ENCODE measurements at places on chromosomes 1 and 21.
A peak's percentile ranks its signal among the peaks of the same experiment; 100 is the strongest.

- no peak for DNase-seq
Observed at GRCh38 chr1:205972491-205973168, 29.4 kb upstream of the SLC26A9 start.

DNA sequence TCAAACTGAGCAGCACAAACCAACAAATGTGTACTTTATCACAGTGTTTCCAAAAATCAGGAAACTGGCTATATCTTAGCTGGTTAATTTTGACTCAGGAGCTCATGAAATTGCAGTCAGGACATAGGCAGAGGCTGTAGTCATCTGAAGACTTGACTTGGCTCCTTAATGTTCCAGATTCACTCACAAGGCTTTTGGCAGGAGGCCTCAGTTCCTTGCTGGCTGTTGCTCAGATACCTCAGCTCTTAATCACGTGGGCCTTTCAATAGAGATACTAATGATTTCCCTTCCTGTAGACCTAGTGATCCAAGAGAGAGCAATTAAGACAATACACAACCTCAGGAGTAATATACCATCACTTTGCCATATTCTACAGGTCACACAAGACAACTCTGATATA lies 537.7 kb downstream of the BRINP3 start:
- peak; percentile 3 for DNase-seq

DNA sequence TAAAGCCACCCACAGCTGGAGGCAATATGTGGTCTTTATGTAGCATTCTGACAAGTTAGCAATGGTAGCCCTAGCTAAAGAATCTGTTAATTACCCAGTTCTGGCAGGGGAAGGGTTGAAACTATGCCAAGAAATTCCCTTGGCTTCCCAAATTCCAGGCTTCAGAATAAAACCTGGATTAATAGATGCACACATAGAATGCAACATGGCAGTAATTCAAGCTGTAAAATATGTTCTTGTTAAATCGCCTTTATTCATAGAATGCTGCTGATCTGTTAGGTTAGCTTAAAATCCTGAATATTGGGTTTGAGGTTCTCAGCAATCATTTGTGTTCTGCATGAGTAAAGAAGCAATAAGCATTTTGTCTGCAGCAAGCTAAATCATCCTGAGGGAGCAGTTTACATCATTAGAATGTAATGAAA lies 80.1 kb downstream of the ZNF326 start:
- peak; percentile 26 for DNase-seq

GRCh38 chr1:116075575-116075974 lies 35.6 kb upstream of the MAB21L3 start:
- no peak for DNase-seq

DNA sequence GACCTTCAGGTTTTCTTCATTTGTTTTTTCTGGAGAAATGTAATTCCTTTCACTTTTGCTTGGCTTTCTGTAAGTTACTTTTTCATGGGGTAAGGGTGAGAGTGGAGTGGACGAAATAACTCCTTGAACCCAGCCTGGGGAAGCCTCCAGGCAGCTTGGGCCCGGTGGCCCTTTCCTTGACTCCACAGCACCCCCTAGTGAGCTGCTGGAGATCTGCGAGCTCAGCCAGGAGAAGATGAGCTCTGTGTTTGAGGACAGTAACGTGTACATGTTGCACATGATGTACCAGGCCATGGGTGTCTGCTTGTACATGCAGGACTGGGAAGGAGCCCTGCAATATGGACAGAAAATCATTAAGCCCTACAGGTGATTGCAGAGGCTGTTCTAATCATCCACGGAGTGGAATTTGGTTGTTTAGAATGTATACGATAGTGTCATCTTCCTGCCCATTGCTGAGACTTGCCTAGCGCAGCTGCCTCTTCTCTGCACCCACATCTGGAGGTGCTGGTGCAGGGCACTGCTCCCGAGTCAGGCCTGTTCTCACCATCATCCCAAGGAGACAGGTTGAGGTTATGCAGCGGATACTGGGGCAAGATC lies 51.0 kb downstream of the SMYD2 start:
- DNase-seq = peak; percentile 5

DNA sequence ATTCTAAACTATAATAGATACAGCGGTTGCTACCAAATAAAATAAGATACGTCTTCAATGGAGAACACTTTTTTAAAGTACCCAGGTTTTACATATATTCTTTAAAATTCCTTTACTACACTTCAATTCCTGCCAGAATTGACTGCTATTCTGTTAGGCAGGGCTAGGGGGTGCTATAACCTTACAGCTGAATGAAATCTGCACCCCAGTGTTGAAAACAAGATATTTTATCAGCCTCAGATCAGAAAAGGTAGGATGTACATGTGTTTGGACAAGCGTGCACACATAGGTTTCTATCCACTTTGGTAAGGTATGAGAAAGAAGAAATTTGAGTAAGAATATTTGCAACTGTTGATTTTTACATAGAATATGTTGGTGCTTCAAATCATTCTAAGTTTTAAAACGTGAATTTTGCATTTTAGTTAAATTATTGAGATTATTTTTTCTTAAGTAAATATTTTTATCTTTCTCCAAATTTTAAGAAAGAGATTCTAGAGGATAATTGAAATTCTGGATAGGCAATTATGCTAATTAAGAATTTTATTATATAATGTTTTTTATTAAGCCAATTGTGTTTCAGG lies 490.8 kb upstream of the ADGRL4 start:
- DNase-seq = peak; percentile 36

DNA sequence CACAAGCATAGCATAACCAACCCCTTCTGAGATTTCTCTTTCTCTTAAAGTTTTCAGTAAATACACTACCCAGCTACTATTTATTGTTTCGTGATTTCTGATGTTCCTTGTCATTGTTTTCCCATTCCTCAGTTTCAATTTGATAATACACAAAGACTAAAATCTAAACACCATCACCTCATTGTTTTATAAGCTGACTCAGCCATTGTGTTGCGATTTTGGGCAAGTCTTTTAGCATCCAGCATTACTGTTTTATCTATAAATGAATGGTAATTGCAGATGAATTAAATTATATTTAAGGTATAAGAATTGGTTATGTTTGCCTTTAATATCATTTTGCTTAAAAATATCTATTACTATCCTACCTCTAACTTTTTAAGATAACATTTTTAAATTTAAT lies 1308.5 kb downstream of the PLA2G4A start:
- no peak for DNase-seq

GRCh38 chr1:91894036-91894761 lies 8.2 kb upstream of the TGFBR3 start:
- DNase-seq = no peak

GRCh38 chr21:41929248-41929647 lies 24.6 kb downstream of the C2CD2 start:
- no peak for DNase-seq

DNA sequence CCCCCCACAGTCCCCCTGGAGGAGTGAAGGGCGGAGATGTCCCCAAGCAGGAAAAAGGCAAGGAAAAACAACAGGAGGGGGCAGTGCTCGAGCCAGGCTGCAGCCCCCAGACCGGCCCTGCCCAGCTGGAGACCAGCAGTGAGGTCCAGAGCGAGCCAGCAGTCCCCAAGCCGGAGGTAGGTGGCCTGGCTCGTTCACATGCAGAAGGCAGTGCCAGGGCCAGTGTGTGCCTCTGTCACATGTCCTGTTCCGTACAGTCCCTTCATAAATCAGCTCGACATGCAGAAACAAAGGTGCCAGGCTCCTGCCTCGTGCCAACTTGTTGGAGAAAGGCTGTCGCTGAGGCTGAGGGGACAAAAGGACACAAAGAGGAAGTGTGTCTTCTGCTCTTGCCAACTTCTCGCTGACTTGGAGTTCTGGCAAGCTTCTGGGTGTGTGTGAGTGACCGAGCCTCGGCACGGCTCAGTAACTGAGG lies 24.1 kb upstream of the MPZL1 start:
- peak; percentile 19 for DNase-seq

DNA sequence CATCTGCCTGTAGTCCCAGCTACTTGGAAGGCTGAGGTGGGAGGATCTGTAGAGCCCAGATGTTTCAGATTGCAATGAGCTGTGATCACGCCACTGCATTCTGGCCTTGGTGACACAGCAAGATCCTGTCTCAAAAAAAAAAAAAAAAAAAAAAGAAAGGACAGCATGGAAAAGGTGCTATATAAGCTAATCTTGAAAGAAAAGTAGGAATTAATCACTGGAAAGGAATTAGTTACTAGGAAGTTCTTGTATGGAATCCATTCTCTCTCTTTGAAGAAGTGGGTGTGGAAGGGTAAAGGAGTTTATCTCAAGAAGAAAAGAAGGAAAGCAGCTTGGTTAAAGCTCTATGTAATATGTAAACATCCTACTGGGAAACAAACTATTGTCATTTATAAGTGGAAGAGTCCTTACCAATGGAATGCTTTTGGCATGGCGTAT lies 339.2 kb downstream of the DPYD start:
- no peak for DNase-seq

DNA sequence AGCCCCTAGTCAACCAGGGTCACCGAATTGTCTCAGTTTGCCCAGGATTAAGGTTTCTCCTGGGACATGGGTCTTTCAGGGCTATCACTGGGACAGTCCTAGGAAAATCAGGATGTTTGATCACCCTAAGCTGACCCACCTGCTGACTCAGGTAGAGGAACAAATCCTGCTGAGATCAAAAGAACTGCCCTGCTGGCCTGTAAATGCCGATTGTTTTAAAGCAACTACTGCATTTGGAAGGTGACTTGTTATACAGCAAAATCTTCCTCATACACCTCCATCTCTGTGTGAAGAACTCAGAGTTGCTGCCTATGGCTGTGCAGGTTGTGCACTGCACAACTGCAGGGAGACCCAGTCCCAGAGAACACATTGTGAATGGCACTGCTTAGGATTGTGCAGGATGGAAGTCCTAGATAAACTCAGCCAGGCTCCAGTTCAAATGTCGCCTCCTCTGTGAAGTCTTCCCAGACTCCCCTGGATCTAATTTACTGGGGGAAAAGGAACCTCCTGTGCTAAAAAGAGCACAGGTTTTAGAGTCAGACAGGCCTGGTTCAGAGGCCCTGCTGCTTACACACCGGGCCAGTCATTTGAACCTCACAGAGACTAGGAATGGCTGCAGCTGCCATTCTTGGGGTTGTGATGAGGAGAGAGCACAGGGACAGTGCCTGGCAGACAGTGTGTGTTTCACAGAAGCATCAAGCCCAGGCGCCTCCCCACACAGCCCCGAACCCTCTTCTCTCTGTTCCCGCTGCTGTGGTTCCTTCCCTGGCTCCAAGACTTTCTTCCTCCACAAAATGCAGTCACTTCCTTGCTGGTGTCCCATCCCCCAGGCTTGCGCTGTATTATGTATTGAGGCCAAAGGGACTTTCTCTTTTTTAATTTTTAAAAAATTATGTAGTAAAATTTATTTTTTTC lies 23.2 kb upstream of the LRP8 start:
- no peak for DNase-seq

All from hippocampal formation (tissue), 2 donors.